ENCODE measurements at places on chromosomes 3 and 15.

DNA sequence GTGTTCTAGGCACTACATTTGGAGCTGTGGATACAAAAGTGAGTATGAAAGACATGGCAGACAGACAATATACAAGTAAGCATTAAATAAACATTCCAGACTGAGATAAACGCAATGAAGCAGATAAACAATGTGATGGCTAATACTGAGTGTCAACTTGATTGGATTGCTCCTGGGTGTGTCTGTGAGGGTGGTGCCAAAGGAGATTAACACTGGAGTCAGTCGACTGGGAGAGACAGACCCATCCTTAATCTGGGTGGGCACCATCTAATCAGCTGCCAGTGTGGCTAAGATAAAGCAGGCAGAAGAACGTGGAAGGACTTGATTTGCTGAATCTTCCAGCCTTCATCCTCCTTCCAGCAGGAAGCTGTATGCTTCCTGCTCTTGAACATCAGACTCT lies 77.2 kb downstream of the CADPS start:
- no peak for DNase-seq

GRCh38 chr3:100141586-100141985 lies 27.3 kb upstream of the FILIP1L start:
- no peak for DNase-seq

- no peak for DNase-seq
These were observed 57.1 kb upstream of the RPL32 start for GRCh38 chr3:12898290-12898964.

GRCh38 chr3:15049584-15049983 lies 15.5 kb downstream of the MRPS25 start:
- DNase-seq, result no peak

- DNase-seq, result no peak
These were observed 67.2 kb downstream of the ST6GAL1 start for GRCh38 chr3:186997473-186997939.

GRCh38 chr15:90065682-90066049 lies 36.6 kb downstream of the IDH2 start:
- DNase-seq, result no peak

DNA sequence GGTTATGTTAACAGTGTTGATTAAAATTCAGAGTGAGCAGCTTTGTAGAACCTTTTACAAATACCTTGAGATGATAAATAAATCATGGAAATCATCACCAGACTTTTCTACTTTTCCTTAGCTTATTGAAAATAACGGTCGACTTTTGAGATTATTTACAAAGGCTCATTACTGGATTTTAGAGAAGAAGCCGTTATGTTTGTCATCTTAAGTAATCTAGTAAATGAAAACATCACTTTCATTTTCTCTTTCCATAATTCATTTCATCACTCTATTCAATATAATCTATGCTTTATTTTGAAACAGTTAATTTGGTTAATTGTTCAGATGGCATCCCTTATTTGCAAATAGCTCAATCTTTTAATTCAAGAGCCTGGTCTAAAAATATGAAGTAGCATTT lies 3.6 kb downstream of the PLCL2 start:
- no peak for DNase-seq

DNA sequence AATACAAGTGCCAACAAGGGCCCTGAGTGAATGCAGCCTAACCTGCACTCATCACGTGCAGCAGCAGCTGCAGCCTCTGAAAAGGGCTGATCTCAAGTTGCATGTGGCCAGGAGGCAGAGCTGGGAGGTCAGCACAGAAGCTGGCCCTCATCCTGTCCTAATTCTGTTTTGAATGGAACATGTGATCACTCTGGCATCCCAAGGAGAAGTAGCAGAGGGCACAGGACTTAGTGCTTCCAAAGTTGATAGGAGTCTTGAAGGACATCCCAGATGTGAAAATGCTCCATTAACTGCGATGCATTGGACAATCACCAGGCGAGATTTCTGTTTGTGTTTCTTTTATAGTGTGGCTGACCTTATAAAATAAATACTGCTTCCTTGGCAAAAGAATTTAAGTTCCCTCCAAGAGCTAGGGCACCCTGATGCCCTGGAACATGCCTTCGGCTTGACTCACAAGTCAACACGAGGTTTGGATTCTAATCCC lies 31.6 kb upstream of the STAG1 start:
- DNase-seq, result no peak

- no peak for DNase-seq
These were observed 56.1 kb downstream of the CALML4 start for GRCh38 chr15:68149059-68149458.

DNA sequence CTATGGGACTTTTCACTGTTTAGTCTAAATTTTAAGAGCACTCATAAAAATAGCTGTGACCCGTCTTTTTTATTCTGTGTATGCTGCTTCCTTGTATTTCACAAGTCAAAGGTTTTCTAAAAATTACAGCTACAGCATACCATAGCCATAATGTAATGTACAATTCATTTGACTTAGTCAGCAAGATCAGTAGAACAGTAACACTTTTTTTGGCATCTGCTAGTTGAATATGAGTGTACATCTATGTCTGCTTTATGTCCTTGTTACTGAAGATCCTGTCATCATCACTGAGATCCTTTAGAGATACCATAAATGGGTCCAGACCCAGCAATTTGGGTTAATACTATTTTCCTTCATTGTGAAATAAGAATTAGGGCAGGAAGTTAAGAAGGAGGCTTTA lies 42.2 kb downstream of the CMSS1 start:
- no peak for DNase-seq
